Glomerular endothelial cell (primary cell): ENCODE measurements at places on chromosomes 12 and 14. TPM values are rescaled to one million over a fixed set of nuclear protein-coding genes. Genes with fewer than 3 reads are reported as not detected.

Gene KRT80
- total RNA-seq, result 1.5 and 1.6 TPM in 2 replicates

Gene ARHGAP9
- total RNA-seq, result 0.18 and 0.24 TPM in 2 replicates

DNA sequence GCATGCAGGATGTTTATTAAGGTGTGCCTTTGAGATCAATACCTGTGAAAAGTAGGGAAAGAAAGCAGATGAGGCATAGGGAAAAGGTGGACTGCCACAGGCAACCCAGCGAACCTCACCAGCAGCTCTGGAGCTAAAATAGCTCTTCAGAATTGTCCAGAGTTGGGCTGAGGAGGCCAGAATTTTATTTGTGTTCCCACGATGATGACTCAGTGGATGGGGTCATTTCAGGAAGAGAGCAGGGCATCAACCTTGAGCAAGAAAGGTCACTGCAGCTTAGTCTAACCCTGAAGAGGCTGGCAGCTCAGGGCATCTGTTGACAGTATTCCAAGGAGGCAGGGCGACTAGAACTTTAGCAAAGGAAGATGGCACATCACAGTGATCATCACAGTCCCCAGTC, 696.1 kb downstream of the DIO2 start:
- no peak for DNase-seq

DNA sequence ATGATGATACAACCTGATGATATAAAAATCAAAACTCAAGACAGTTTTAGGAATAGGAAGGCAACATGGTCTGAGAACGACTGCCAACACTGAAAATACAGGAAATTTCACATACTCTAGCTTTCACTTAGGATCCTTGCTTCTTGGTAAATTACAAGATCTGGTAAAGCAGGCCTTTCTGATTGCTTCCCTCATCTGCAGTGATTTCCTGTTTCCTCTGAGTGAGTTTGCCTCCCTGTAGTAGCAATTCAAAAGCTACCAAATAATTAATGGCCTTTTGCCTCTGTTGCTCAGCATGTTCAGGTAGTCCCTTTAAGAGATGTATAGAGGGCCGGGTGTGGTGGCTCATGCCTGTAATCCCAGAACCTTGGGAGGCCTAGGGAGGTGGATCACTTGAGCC, 2.0 kb upstream of the IRAK3 start:
- no peak for DNase-seq

Gene HAL
- 0.06 TPM in 1 of 2 replicates, not detected in the other for total RNA-seq

GRCh38 chr12:14156606-14157005, 175.2 kb upstream of the GRIN2B start:
- DNase-seq, result no peak

Gene GLIPR1L1
- total RNA-seq, result not detected in 2 replicates
